ENCODE measurements at places on chromosomes 6 and 20.

- no peak for DNase-seq
Measured at GRCh38 chr20:19382386-19383340, 170.2 kb downstream of the SLC24A3 start.

- no peak for DNase-seq
Measured at GRCh38 chr6:41683273-41683522, 44.9 kb downstream of the MDFI start.

GRCh38 chr6:12363651-12364381 lies 73.7 kb downstream of the EDN1 start:
- peak; percentile 23 for DNase-seq

DNA sequence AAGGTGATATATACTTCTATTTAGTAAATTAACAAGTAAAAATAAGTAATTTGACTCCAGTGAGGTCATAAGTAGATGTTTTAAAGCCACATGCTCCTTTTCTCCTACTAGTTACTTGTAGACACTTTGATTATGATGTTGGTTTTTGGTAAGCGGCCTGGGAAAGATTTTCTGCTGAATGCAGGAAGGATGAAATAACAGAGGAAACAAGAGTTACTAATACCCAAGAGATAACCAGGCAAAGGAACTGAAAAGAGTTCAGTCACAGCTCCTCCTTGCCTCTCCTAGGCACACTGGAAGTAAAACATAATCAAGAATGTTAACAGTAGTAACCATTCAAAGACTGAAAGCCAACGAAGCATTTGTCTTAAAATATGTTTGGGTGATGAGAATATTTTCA lies 203.3 kb downstream of the RNGTT start:
- no peak for DNase-seq

DNA sequence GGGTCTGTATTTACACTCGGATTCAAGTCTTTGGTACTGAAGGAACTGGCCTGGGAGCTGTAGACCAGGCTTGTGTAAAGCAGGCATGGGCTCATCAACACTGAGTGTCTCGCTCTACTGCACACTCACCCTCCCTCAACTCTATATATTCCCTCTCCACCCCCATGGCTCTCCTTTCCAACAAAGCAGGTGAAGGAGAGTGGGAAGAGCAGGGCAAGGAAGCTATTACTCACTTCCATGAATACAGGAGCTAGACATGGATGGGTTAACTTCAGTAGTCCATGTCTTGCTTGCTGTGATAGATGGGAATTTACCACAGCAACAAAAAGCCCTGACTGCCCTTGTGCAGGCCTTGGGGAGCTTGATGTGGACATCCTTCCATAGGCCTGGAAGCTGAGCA lies 20.7 kb upstream of the SLC2A12 start:
- no peak for DNase-seq

GRCh38 chr20:56572172-56572571 lies 39.1 kb downstream of the FAM209B start:
- DNase-seq = no peak

DNA sequence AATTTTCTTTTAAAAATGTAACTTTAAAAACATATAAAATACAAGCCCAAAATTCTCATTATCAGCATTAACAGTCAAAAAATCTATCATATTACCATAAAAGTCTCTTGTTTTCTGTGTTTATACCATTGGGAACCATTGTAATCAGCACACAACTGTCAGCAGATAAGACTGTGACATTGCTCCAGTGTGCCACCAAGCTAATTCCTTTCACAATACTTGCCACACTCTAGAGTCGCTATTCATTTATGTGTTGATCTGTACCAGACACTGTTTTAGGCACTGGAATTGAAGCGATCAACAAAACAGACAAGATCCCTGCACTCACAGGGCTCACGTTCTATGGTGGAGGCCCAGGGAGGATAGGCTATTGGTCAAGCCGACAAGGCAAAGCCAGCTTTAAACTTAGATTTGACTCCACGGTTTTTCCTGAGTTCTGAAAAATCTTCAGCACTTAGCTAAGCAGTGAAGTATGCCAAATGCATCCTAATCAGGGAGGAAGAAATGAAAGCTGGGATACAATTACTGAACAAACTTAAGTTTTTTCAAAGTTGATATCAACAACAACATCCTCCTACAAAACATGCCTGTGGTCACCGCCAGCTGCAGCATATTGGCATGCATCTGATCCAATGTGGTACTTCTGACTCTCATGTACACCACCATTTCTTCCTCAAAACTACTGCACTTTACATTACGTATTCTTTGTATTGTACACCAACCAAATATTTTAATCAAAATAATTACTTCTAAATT lies 60.5 kb downstream of the GMDS start:
- DNase-seq = no peak

DNA sequence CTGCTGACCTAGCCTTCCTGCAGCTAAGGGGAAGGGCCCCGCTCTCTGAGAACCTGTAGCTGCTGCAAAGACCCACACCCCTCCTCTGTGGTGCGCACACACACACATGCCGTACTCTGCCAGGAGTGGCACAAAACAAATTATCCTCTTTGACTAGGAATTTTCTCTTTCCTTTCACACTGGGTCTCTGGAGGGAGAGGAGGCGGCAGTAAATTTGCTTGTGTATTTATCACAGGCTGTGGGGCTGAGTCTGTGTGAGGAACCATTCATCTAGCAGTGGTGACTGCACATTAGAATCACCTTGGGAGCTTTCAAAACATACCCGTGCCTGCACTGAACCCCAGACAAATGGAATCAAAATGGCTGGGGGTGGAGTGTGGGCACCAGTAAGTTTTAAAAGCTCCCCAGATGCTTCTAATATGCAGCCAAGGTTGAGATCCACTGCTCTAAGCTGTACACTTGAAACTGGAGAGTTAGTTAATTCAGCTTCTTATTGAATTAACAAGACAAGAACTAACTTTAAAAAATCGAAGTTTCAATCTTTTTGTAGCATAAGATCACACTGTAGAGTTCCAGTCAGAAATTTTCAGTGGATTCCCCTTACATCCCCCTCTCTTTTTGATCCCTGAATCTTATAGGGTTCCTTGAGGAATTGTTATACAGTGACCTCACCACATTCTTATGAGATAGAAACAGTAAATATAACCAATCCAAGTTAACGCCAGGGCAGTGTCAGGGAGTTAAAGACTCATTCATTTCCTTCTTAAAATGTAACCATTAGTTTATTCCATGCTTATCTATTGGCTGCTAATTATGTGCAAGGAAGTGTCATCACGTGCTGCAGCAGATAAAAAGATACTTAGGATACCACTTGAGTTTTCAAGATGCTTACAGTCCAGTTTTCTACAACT lies 29.8 kb upstream of the GMDS start:
- no peak for DNase-seq
